ENCODE measurements at places on chromosomes 12 and 14. TPM values are rescaled to one million over a fixed set of nuclear protein-coding genes. Genes with fewer than 3 reads are reported as not detected.

Gene SPIC
- polyA plus RNA-seq: not detected

Gene PLCZ1
- polyA plus RNA-seq: 0.15 TPM

Gene FAM90A1
- polyA plus RNA-seq: 0.05 TPM

Gene ZFHX2
- 0.18 TPM for polyA plus RNA-seq

GRCh38 chr14:53325176-53325806, 172.2 kb upstream of the DDHD1 start:
- DNase-seq: no peak

- DNase-seq: no peak
Observed at GRCh38 chr12:124210991-124211577, 83.8 kb upstream of the RFLNA start.

DNA sequence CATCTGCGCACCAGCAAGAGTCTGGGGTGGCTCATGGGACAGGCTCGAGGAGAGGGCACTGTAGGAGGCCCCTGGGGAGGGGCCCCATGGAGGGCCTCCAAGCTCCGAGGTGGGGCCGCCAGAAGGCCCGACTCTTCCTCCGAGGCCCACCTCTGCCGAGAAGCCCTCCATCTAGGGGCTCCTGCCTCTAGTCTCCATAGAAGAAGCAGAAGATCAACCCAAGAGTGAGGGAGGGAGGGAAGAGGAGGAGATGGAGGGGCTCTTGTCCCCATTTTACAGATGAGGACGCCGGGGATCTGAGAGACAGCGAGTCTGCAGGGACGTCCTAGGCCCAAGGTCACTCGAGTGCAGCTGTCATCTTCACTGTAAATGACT, 41.2 kb downstream of the DIO3 start:
- no peak for DNase-seq

DNA sequence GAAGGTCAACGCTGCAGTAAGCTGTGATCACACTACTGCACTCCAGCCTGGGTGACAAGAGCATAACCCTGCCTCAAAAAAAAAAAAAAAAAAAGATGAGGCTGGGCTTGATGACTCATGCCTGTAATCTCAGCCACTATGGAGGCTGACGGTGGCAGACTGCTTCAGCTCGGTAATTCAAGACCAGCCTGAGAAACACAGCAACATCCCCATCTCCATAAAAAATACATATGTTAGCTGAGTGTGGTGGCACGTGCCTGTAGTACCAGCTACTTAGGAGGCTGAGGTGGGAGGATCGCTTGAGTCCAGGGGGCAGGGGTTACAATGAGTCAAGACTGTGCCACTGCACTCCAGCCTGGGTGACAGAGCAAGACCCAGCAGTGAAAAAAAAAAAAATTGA, 50.4 kb downstream of the GXYLT1 start:
- no peak for DNase-seq

- DNase-seq: peak; percentile 96
Observed at GRCh38 chr12:11580125-11580751, 69.2 kb upstream of the ETV6 start.

GRCh38 chr14:71240171-71240570, 332.9 kb downstream of the PCNX1 start:
- no peak for DNase-seq

GRCh38 chr12:124397399-124397679, 102.4 kb downstream of the RFLNA start:
- no peak for DNase-seq

GRCh38 chr12:93879476-93880421, 202.6 kb downstream of the CRADD start:
- DNase-seq: no peak
